ENCODE measurements at places on chromosomes 7 and 10. TPM values are rescaled to one million over a fixed set of nuclear protein-coding genes. Genes with fewer than 3 reads are reported as not detected.

Gene PAX4
- not detected for polyA plus RNA-seq

Gene ZNF25
- polyA plus RNA-seq, result 1.4 TPM

Gene TMEM229A
- not detected for polyA plus RNA-seq

DNA sequence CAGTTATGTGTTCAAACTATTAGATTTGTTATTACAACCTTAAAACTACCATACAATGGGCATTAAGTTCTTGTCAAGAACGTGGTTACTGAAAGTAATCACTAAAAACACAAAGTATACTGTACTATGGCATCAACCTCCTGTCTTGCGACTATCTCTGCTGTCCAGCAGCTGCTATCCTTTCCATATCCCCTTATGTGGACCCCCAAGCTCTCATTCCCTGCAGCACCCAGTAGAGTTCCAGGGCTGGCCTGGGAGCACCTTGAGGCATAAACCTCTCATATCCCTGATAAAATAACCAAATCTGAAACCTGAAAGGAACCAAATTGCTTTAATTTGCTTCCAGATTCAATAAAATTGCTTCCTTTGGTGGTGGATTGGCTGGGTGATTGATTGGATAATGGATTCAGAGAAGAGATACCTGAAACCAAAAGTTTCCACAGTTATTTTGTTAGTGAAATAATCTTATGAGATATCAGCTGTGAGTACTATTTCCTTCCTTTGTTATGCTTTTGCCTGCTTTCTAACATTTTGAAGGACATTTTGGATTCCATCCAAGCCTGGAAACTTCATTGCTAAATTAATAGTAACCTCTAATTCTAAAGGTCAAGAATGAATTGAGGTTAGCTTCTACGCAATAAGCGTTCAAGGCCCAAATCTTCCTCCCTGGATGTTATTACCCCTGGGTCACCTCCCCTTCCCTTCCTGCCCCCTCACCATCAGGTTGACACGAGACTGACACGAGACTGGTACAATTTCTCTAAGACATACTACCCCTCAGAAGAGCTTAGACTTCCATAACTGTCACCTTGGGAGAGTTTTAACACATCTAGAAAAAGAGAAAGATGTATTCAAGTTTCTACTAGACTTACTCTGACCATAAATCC, 48.8 kb downstream of the RELN start:
- DNase-seq, result peak; percentile 11

- no peak for DNase-seq
Observed at GRCh38 chr7:116164552-116165306, 45.6 kb upstream of the TES start.

GRCh38 chr7:135950972-135951371, 26.2 kb downstream of the MTPN start:
- no peak for DNase-seq

DNA sequence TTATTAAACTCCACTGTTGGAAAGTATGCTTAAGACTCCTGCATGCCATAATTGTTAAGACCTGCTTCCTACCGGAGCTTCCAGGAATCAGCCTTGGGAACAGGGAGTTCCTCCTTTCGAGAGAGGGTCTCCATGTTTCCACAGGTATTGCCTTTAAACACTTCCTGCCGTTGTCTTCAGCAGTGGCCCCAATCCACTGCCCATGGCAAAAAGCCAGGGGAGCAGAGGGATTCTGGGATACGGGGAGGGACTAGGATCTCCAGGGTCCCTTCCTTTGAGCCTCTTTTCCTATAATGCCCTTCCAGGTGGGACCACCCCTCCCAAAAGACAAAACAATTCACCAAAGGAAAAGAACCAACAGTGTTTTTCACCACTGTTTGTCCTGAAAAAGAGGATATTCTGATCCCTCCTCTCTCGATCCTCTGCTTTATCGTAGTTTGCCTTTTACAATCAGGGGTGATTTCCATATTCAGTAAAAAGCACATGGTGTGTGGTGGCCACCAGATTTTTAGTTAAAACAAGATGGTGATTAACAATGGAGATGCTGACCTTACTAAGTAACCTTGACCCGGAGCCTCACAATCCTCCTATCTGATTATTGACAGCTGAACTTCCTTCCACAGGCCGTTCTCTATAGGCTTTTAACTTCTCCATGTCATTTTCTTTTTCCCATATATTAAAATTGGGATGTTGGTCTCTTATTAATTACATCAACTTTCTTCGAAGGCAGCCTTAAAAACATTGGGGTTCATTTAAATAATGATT, 36.0 kb downstream of the LRRC72 start:
- DNase-seq, result no peak

DNA sequence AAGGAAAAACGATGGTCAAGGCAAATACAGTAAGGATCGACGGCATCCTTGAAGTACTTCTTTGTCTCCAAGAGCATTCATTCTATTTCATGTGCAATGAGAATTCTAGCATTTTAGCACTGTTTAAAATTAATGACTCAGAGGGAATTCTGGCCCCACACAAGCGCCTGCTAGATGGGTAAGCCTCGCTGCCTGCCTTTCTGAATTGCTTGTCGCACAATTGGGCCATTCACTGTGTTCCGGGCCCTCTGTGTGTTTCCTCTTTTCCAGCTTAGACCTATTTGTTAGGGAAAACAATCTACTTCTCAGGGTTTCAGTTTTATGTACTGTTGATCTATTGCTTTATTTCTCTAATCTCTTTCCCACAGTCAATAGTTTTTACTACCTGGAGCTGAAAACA, 204.7 kb upstream of the ZNF32 start:
- no peak for DNase-seq

DNA sequence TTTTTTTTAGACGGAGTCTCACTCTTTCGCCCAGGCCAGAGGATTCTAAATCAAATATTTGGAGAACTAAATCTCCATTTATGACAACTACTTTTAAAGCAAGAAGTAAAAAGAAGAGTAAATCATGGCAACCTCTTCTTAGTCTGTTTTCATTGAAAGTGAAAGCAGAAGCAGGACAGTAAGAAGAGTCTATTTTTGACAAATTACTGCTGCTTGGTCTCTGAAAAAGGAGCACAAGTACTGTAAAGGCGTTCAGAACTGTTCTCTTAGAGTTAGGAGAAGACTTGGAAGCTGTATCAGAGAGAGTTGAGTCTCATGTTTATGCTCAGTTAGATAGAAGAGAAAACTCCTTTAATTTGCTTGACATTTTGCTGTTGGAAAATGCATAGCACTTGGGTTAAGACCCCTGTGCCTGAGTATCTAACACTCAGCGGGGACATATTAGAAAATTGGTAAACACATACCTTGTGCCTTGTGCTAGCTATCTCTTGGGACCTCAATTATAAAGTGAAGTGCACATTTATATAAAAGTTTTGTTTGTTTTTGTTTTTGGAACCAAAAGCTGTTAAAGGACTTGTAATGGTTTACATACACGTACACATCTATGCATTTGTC, 433.0 kb downstream of the ANKRD7 start:
- DNase-seq, result no peak

DNA sequence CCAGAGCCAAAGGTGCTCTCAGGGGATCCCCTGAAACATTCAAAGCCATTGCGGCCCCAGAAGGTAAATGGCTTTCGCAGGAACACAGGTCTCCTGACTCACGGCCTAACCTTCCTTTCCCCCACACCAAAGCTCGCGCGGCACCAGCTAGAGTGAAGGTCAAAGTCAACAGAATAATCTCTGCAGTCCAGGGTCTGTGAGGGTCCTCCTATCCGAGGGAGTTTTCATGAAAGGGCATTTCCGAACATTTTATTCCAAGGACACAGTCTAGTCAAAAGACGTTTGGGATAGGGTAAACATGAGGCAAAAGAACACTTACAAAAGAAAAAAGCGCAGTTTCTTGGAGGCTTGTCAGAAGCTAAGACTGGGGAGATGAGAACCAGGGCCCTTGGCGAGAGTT, 559 bp upstream of the STEAP2 start:
- DNase-seq, result no peak

DNA sequence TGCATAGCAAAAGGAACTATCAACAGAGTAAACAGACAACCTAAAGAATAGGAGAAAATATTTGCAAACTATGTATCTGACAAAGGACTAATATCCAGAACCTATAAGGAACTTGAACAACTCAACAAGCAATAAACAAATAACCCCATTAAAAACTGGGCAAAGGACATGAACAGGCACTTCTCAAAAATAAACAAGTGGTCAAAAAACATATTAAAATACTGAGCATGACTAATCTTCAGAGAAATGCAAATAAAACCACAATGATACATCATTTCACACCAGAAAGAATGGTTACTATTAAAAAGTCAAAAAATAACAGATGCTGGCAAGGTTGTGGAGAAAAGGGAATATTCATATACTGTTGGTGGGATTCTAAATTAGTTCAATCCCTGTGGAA, 17.1 kb downstream of the MAGI2 start:
- no peak for DNase-seq

DNA sequence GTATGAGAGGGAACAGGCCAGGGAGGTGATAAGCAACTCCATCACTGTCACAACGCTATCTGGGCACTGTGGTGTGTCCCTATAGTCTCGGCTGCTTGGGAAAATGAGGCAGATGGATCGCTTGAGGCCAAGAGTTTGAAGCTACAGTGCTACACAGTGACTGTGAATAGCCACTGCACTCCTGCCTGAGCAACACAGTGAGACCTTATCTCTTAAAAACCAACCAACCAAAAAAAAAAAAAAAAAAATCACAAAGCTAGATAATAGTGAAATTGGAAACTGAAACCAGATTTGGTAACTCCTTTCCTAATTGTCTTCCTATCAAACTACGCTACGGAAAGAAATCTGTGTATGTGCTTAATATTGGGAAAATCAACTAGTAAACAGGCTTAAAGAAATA, 14.1 kb downstream of the MICU1 start:
- no peak for DNase-seq

DNA sequence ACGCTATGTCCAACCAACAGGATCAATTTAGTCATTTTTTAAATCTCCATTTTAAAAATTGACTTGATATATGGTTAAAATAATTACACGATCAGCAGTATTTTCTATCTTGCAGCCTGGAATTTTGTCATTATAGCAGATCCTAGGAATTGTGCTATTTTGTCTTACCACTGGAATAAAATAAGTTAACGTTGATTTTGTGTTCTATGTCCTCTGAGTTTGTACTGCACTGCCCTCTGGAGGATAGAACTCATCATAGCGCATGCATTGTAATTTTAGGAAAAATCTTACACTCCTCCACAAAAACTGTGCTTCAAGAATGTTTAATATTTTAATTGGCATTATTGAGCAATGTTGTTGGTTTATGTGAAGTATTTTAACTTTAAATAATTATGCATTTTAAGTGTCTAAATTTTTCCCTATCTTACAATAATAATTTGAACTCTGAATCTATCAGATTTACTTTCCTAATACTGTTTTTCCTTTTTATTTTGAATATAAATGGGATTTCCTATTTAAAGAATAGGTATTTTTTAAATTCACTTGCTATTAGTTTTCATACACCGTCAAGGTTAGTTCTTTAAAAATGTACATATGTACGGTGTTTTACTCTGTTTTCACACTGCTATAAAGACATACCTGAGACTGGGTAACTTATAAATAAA, 220.1 kb downstream of the PPP1R3A start:
- DNase-seq, result peak; percentile 44

- no peak for DNase-seq
Observed at GRCh38 chr10:84232376-84232775, 7.0 kb upstream of the LRIT2 start.
